ENCODE measurements at places on chromosomes 7 and 10. TPM values are rescaled to one million over a fixed set of nuclear protein-coding genes. Genes with fewer than 3 reads are reported as not detected.
A peak's percentile ranks its signal among the peaks of the same experiment; 100 is the strongest.

DNA sequence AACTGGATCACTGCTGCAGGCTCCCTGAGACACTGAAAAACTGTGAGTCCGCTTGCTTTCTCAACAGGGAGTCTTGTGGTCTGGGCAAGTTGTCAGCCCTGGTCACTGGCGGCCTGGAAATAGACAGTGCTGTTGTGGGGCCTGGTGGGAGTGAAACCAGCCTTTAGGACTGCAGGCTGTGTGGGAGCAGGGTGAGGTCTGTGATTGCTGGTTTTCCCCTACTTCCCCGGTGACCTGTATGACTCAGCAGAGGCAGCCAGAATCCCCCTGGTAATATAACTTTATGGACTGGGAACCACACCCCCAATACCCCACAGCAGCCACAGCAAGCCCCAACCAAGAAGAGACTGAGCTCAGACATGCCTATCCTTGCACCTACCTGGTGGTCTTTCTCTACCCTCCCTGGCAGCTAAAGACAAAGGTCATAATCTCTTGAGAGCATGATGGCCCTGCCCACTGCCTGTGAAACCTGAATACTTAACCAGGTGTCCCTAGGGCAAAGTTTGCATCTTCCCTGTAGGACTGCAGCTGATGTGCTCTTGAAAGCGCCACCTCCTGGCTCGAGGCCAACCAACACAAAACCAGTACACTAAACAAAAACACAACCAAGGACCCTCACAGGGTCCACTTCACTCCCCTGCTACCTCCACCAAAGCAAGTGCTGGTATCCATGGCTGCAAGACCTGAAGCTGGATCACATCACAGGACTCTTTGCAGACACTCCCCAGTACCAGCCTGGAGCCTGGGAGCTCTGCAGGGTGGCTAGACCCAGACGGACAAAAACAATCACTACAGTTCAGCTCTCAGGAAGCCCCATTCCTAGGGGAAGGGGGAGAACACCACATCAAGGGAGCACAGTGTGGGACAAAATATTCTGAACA lies 7.2 kb upstream of the ADAM22 start:
- DNase-seq = no peak

DNA sequence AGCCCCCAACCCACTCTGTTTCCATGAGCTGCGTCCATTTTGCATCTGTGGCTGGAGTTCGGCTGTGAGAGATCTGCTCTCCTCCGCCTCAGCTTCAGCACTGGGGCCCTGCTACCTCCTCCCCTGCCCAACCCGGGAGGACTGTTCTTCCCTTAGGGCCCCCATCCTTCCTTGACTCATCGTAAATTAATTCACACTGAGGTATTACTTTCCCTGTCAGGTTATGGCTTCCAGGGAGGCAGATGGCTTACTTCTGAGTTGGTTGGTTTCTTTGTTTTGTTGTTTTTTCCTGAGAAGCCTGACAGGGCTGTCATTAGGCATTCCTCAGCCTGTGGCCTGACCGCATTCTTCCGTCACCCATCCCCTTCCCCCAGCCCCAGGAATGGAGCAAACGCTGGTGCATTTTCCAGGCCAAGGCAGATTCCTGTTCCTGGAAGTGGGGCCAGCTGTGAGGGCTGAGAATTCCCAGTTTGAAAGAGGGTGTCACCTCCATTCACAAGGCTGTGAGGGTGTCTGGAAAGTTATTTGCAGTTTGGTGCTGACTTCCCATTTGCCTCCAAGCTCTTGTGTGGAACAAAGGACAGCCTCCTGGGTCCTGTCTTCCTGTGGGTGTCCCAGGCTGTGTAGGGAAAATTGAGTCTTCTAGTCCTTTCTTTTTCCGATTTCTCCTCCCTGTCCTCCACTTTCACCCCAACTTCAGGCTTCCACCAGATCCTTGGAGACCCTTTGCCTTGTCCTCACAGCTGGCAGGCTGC lies 11.7 kb downstream of the CPA5 start:
- peak; percentile 77 for DNase-seq

- DNase-seq = peak; percentile 81
These were observed 154.8 kb upstream of the PRR15 start for GRCh38 chr7:29408841-29409243.

- DNase-seq = peak; percentile 82
These were observed at the start of gene MXI1 for GRCh38 chr10:110207011-110207804. Gene MXI1 (plus strand): TSS chr10:110207605. CDS start chr10:110207809, 204 bp downstream.

- DNase-seq = no peak
These were observed 129.4 kb downstream of the ANK3 start for GRCh38 chr10:60260321-60260720.

DNA sequence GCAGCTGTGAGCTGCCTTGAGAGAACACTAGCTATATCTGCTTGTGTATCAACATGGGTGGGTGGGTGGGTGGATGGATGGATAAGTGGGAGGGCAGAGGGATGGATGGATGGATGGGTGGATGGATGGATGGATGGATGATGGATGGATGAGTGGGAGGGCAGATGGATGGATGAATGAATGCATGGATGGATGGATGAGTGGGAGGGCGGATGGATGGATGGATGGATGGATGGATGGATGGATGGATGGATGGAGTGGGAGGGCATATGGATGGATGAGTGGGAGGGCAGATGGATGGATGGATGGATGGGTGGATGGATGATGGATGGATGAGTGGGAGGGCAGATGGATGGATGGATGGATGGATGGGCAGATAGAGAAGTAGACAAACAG lies 76.1 kb downstream of the MKI67 start:
- DNase-seq = no peak

- no peak for DNase-seq
These were observed 101.0 kb downstream of the UBE2H start for GRCh38 chr7:129851809-129852208.

GRCh38 chr7:28904578-28905048 lies 53.5 kb downstream of the TRIL start:
- no peak for DNase-seq

- DNase-seq = no peak
These were observed 74.1 kb downstream of the VIPR2 start for GRCh38 chr7:159070431-159071148.

DNA sequence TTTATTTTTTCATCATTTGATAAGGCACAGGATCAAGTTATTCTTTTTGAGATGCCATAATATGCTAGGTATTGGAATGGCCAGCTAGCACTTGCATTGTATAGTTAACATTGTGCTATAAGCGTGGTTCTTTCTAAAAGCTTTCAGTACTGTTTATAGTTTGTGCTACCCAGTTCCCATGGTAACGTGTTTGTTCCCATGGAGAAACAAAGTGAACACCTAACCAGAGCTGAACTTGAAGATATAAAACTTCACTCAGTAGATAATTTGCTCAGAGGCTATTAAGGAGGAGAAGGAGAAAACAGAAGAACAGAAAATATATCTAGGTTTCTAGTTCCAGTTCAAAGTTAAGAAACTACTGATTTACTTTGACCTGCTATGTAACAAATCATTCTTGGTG lies 23.6 kb upstream of the ITGB8 start:
- no peak for DNase-seq

DNA sequence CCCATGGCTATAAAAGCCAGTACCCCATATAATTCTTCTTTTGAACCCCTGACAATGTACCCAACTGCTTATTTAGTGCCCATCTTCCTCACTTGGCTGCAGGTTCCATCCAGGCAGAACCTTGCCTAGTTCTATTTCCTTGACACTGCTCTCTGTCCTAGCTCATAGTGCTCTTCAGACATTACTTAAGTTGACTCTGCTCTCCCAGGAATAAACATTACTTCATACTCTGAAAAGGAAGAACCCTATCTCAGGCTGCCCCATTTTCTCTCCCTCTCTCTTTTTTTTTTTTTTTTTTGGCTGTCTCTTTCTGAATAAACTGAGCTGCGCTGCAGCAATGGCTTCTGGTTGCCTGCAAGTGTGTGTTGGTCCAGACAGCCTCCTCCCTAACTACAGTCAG lies 21.0 kb downstream of the ACTA2 start:
- DNase-seq = no peak

GRCh38 chr10:21530168-21530567 lies 3.9 kb upstream of the MLLT10 start:
- no peak for DNase-seq

- DNase-seq = no peak
These were observed 5.1 kb downstream of the CCDC71L start for GRCh38 chr7:106655703-106656498.

DNA sequence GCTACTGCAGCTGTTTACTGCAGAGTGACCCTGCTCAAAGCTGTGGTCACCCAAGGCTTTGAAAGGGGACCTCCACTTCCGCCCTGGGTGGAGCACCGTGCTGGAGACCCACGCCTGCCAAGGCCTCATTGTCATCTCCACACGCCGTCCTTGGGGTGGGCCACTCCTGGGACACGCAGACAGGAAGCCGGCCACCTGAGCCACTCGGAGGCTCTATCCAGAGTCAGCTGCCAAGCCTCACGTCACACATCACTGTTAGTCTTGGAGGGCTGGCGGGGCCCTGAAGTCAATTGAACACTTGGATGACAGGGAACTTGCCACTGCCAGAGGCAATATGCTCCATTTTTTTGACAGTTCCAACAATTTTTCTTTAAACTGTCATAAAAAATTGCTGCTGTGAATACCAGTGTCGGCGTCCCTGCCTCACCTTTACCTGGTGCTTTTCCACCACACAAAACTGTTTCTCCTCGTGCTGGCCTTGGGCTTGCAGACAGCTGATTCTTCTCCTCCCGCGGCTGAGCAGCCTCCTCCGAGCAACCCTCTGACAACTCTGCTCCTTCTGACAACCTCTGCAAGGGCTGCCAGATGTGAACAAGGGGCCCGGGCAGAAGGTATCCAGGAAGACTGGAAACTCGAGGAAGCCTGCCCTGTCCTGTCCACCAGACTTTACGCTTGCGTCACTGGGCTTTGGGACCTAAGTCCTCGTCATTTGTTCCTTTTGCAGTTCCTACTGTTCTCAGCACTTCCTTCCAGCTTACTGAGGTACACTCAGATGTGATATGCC lies 81.9 kb downstream of the EGFR start:
- DNase-seq = peak; percentile 46

DNA sequence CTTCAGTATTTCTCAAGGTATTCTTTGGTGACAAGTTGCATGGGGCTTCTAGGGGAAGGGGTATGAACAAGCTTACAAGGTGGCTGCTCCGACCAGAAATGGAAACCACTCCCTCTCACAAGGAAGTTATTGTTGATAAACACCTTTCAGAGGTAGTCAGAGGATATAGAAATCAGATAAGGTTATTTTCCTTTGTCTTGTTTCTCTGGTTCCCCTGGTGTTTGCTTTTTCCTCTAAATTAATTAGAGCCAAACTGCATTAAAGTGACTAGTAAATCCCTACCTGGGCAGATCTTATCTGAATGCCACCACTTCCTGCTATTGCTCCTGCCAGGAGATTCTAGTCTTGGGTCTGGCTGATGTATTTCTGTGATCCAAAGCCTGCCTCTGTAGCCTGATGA lies 725.4 kb downstream of the INHBA start:
- DNase-seq = no peak

Gene CLCN1
- total RNA-seq = not detected

Gene VAX1
- total RNA-seq = not detected

Gene HOXA13
- 0.51 TPM for total RNA-seq

Gene PRTFDC1
- 39.0 TPM for total RNA-seq

Gene FANK1
- total RNA-seq = 3.6 TPM

Gene PDE6C
- not detected for total RNA-seq

Gene PRSS2
- 40.0 TPM for total RNA-seq

Measured in adrenal gland (tissue), 19 donors.